ENCODE measurements at places on chromosomes 13 and 19.

- DNase-seq = no peak
Measured at GRCh38 chr19:6521718-6522646, 8.8 kb upstream of the TNFSF9 start.

- no peak for DNase-seq
Measured at GRCh38 chr19:51020988-51021651, 1.6 kb upstream of the KLK10 start.

- no peak for DNase-seq
Measured at GRCh38 chr13:30364133-30364532, 56.8 kb upstream of the KATNAL1 start.

DNA sequence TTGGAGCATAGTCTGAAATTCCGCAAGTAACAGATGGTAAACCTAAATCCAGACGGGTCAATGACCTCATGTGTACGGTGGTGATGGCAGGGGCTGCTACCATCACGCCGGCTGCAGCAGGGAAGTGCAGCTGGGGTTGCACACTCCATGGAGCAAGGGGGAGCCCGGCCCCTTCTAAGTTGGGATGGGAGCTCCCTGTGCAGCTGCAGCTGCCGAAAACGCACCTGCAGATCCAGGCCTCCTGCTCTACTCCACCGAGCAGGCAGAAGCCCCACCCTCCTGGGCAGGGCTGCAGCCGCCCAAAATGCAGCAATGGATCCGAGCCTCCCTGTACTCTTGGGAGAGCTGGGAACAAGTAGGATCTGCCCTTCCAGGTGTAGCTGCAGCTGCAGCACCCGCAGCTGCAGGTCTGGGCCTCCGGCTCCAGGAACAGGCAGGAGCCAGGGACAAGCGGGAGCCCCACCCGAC, 25.5 kb downstream of the KBTBD6 start:
- DNase-seq = no peak

GRCh38 chr13:112767506-112768471, 78.0 kb downstream of the ATP11A start:
- no peak for DNase-seq

All from sciatic nerve (tissue), 2 donors.